ENCODE measurements at places on chromosomes 3 and 15. TPM values are rescaled to one million over a fixed set of nuclear protein-coding genes. Genes with fewer than 3 reads are reported as not detected.

PPP1R14D gene
- total RNA-seq, result not detected

SERPINI2 gene
- not detected for total RNA-seq

CLRN1 gene
- total RNA-seq, result not detected

GOLGA8B gene
- 111 TPM for total RNA-seq

TUSC7 gene
- total RNA-seq, result not detected

KNG1 gene
- total RNA-seq, result not detected

ALDH1A3 gene
- not detected for total RNA-seq

SCN5A gene
- total RNA-seq, result not detected

UCN2 gene
- total RNA-seq, result not detected
